Stimulated activated CD8-positive, alpha-beta memory T cell treated with anti-CD3 and anti-CD28 coated beads, Interleukin-7, amount 100 ng/mL, for 48 hours (primary cell): ENCODE measurements at places on chromosomes 11 and 22.

DNA sequence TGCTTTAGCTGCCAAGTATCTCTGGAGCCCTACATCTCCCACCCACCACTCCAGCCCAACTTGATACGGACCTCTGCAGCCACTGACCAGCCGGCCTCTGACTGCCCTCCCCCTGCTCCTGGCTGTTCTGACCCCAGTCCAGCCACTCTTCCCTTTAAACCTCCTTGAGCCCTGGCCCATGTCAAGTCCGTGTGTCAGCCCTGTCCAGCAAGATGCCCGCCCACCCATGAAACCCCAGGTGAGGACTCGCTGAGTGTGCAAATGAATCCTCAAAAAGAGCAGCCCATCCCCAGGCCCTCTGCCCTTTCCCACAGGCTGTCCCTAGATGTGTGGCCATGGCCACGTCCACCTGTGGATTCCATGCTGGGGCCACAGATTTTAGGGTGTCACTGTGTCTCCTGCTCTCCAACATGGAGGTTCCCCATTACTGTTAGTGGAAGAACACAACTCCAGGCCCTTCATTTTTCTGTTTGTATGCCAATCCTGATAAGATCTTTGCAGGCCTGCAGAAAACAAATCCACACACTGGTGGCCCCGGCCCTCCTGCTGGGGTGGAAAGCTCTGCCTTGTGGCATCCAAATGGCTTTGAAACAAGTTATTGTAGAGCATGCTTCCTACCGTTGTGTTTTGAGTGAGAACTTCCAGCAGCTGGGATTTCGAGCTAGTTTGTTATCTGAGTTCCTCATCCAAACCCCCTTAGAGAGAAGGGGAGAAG is 22.7 kb upstream of the ADORA2A start:
- DNase-seq = no peak

DNA sequence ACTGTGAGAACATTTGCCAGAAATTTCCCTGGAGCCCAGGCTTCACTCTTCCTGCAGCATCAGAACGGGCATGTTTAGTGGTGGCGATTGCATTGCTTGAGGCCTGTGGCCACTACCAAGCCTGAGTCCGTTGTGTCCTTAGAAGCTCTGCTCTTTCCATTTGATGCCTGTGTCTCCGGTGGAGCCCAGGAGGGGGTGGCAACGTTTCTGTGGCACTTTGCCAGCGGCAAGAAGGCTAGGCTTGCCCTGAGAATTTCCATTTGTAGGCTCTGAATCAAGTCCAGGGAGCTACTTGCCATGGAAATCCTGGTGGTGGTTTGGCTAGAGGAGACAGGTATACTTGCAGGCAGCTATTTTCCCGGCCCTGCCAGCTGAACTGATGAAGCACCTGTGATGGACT is 47.1 kb downstream of the ADAMTS8 start:
- DNase-seq = no peak

GRCh38 chr11:37107415-37107814 is 509.4 kb upstream of the RAG2 start:
- DNase-seq = no peak

DNA sequence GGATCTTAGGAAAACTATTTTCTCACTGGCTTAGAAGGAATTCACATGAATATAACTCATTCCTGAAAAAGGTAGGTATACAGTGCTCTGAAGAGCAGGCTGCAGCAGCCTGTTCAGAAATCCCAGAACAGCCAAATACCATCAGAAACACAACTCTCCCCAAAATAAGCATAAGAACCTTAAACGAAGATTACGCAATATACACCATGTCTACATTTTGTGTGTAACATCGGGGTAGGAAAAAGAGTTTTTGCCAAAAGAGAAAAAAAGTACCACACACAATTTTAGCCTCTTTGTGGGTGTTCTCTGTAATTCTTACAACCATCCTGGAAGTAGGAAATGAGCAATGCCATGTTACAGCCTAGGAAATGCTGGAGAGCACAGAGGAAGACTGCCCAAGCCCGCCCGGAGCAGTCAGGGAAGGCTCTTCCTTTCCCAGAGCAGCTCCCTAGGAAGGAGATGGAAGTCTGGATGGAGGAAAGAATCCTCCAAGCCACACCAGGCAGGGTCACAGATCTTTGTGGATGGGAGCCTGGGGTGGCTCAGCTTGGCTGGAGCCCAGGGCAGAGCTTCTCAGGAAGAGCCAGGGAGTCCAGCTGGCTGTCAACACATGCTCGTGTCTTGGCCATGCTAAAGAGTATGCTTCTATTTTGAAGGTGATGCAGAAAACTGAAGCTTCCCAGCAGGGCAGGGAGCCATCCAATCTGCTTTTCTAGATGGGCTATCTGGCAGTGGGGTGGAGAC is 49.7 kb upstream of the ARFGAP3 start:
- DNase-seq = no peak

DNA sequence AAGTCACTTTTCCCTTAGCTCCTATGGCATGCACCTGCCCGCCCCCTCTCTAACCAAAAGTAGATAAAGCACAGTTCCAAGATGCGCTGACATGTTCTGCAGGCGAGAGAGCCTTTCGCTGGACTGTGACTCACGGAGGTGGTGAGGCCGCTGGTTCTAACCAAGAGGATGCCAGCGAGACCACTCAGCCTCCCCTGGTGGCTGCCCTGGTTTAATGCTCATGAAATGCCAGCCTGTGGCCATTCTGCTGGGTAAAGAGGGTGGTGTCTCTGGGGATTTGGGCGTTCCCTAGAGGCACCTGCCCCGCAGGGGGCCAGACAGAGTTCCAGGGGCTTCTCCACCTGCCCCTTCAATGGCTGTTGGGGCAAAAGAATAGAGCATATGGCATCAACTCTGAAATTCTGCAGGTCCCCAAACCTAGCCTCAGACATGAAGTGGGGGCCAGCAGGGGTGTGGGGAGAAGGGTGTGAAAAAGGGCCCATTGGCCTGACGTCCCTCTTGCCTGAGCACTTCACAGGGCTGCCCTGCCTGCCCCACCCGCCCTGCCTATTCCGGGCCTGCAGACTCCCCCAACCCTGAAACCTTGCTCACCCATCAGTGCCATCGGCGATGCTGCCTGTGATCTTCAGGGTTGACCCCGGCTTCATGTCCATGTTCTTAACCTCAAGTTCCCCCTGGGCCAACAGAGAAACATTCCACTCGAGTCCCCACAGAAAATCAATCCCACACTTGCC is 8.5 kb downstream of the LGALS2 start:
- no peak for DNase-seq

- DNase-seq = no peak
These were observed 585 bp upstream of the NADSYN1 start for GRCh38 chr11:71452199-71453036.

- peak; percentile 65 for DNase-seq
These were observed at the start of gene SERHL2 for GRCh38 chr22:42553475-42554361. Gene SERHL2 (plus strand): TSS chr22:42553956. CDS start chr22:42554021, 65 bp downstream.

DNA sequence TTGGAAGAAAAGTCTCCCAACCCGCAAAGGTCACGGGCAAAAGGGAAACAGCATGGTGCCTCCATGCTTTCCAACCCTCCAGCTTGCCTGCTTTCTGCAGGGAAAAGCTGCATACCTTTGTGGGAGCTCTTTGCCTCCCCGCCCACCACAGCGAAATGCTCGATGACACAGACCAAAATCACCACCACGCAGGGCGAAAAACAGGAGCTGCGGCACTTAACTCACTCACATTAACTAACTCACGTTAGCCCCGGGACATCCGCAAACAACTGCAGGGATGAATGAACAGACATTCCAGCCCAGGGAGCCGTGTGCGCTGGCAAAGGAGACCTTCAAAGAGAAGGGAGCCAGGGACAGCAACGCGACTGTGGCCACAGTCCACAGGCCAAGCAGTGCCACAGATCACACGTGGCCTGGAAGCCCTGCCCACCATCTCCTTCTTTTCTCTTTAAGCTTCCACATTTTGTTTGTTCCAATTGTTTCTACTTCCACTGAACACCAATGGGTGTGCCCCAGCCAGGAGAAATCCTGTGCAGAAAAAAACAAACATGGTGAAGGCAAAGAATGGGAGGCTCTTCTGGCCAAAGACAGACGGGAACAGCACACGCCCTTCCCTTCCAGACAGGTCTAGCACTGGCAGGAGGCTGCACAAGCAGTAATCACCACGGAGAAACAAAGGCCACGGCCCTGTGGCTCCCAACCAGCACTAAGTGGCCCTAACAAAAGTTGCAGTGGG is 39.3 kb downstream of the DUSP8 start:
- no peak for DNase-seq

DNA sequence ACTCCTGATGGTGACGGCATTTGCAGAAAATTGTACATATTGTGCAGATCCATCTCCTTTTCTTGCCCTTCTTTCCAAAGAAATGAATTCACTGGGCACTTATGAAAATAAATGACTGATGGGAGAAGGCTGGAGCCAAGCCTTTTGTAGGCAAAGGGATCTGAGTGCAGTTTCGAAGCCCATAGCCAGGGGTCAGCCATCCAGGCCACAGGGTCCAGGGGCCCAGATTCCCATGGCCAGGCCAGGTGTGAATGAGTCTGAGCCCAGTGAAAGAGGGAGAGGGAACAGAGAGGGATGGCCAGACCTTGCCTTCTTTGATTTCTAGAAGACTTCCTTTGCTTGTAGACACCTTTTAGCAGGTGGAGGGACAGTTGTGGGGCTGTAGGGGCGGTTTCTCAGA is 209.1 kb downstream of the KIRREL3 start:
- no peak for DNase-seq

- DNase-seq = no peak
These were observed 79.5 kb downstream of the ST3GAL4 start for GRCh38 chr11:126434950-126435335.

- DNase-seq = no peak
These were observed 7.2 kb downstream of the DDX10 start for GRCh38 chr11:108672113-108672512.

DNA sequence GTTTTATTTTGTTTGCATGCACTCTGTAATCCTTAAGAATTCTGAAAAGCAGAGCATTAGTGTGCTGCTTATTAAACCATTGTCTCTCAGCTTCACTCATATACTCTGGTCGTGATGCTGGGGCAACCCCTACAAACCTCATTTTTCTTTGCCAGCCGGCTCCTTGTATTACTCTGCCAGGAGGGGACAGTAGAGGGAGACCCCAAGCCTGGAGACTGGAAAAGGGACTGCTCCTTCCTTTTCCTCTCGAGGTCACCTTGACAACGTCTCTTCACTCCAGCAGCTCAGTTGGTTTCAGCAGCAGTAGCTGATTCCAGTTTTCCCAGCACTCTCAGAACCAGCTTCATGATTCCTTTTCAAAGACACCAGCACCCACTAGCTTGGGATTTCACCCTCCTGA is 2.8 kb upstream of the JHY start:
- no peak for DNase-seq

DNA sequence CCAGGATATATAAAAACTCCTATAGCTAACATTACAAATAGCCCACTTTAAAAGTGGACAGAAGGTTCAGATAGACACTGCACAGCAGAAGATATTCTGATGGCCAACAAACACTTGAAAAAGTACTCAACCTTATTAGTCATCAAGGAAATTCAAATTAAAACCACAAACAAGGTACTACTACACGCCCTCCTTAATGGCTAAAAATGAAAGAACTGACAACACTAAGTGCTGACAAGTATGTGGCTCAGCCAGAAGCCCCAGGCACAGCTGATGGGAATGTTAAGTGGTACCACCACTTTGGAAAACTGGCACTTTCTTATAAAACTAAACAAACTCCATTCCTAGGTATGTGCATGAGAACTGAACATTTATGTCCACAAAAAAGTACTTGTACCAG is 320.1 kb downstream of the TBC1D22A start:
- DNase-seq = no peak

DNA sequence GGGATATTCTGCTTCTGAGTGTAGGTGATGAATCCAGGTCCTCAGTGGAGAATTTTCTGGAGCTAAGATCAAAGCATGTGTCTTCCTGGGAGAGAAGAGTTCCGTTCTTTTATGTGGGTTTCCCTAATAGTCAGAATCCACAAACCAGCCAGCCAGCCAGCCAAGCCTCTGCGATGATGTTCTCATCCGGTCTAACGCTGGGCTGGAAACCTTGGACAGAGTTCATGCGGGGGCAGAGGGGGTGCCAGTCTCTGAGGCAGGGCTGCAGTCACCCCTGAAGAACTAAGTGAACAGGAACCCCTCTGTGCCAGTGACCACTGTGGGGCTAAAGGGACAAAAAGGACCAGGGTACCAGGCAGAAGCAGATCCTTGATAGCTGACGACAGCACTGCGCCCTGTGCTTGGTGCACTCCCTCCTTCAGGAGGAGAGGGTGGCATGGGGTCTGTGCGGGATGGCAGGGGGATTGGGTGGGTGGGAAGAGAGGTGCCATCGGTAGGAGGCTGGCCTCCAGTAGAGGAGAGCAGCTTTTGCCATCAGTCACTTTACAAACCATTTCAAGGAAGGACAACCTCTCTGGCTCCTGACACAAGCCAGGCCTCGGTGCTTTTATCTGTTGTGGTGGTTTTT is 27.1 kb downstream of the ADAMTS15 start:
- DNase-seq = no peak

DNA sequence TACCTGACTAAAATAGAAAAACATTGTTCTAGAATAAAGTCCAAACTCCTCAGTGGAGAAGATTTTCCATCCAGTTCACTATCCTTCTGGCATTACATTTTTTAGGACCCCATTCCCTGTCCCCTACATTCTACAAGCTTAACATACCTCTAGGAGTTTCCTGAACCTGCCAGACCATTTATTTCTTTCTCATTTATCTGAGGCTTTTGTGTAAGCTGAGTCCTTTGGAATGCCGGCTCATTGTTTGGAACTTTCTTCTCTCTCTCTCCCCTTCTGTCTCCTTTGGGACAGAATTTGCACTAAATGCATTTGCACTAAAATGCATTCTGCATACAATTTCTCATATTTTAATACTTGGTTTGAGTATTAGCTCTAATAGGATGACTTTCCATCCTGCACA is 393.0 kb upstream of the ANO3 start:
- no peak for DNase-seq

DNA sequence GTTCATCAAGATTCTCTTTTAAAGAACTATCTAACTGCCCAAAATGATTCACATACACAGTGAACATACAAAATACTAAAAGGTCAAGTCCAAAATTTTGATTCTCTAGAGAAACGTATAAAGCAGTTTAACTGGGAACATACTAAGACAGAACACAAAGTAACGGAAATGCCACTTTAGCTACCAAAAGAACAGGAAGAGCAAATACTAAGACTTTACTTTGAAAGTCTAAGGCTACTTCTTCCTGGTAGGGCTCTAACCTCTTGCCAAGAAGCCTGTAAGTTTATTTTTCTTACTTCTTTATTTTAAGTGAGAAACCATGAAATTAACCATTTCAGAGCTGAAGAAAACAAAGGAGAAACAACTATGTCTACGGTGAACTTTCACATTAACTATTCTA is 6.2 kb downstream of the PICALM start:
- no peak for DNase-seq
